ENCODE measurements at places on chromosomes 2 and 18.

DNA sequence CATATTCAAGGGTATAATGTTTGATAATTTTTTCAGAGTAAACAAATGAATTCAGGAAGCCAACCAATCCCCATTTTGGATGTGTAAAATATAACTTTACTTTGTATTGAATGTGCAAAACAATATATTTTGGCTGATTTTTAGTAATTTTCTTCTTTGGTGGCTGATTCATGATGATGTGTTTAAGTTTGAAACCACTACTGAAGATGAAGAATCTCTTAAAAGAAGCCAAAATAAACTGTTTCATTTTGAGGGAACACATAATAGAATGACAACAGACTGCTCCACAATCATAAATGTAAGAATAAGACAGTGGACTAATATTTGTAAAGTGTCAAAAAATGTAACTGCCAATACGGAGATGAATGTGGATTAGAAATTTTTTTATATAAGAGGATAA, 52.5 kb upstream of the TRIM43 start:
- no peak for DNase-seq

GRCh38 chr2:223944703-223945531, at the start of gene WDFY1:
Gene WDFY1 (minus strand): TSS chr2:223945335. CDS start chr2:223945284, 51 bp downstream.
- peak; percentile 90 for DNase-seq

DNA sequence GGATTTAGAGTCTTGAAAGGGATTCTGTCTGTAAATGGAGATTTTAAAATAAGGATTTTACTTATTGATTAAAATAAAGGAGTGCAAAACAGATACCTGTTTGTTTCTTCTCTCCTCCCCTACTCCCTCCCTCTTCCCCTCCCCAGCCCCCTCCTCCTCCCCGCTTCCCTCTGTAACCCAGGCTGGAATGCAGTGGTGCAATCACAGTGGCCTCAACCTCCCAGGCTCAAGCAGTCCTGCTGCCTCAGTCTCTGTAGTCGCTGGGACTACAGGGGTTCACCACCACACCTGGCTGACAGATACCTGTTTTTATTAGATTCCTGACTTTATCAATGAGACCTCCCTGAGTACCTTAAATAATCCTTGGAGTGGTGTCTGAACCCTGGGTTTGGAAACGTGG, 57.1 kb downstream of the OXER1 start:
- no peak for DNase-seq

DNA sequence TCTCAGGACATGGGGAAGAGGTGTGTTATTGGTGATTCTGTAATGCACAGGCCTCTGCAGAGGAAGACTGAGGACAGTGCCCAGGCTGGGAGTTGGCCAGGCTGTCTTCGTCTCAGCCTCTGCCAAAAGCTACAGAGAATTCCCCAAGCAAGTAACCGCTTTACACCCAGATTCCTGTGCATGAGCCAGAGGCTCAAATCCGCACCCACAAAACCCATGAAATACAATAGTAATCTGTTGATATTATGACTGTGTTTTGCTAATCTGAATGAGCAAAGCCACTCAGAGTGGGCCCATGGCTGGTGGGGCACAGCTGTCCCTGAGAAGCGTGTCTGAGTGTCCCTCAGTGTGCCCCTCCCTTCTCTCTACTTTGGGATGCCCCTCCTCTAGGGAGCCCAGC, 149.5 kb upstream of the PXDN start:
- no peak for DNase-seq

DNA sequence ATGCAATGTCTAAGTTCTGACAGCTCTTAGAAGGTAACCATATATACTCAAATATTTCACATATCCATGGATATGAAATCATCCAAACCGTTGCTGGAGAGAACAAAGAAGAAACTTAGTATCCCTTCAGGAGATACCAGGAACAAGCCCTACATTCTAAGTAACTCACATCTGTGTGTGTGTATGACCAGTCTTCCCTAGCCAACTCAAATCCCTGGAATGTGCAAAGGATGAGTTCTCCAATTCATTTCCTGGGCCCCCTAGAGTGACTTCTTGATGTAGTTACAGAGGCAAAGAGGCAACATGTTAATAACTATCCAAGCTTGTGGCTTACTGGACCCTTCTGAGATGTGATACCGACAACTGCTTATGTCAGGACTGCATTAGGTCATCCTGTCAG, 20.1 kb downstream of the TPGS2 start:
- peak; percentile 33 for DNase-seq

GRCh38 chr18:71598374-71598773, 945.8 kb downstream of the CBLN2 start:
- DNase-seq = no peak

- DNase-seq = no peak
Measured at GRCh38 chr2:228669690-228670089, 488.2 kb upstream of the SPHKAP start.

Data from epithelial cell of esophagus (primary cell).